ENCODE measurements at places on chromosomes 3 and 15.

DNA sequence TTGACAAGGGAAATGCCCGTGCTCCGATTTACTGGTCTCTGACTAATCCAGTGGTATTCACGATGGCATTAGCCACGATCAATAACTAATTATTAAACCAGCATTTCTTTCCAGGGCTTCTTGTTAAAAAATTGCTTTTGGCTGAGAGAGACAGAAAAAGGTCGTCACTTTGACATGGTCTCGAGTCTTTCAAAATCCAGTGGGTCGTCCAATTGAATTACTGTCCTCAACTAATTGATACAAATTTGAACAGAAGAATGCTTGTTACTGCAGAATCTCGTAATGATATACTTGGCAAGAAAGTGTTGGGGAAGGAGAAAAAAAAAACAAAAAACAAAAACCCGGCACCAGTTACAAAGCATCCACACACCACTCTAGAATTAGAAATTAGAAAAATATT, 318.4 kb downstream of the NR2F2 start:
- no peak for DNase-seq

GRCh38 chr3:127107491-127108375, 85.2 kb upstream of the PRR23E start:
- no peak for DNase-seq

- no peak for DNase-seq
Observed at GRCh38 chr15:23567921-23568320, 2.4 kb downstream of the MKRN3 start.

GRCh38 chr15:55784286-55784685, 41.3 kb upstream of the PRTG start:
- no peak for DNase-seq

- DNase-seq = no peak
Observed at GRCh38 chr3:123100193-123100776, 33.5 kb downstream of the PDIA5 start.

GRCh38 chr15:77457905-77458265, 37.2 kb downstream of the HMG20A start:
- no peak for DNase-seq

GRCh38 chr3:184538666-184539431, 22.7 kb upstream of the EPHB3 start:
- DNase-seq = no peak

- no peak for DNase-seq
Observed at GRCh38 chr15:99402014-99402729, 150.9 kb downstream of the LRRC28 start.

DNA sequence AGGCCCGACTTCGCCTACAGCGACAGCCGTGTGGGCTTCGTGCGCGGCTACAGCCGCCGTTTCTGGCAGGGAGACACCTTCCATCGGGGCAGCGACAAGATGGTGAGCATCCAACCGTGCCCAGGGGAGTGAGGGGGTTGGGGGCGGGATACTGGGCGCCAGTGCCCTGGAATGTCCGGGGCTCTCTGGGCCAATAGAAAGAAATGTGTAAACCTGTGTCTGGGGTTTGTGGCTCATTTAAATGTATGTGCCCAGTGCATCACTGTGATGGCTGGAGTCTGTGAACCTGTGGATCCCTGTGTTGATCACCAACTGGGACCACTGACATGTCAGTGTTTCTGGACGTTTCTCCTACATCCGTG, 423 bp downstream of the CHAC1 start:
- no peak for DNase-seq

GRCh38 chr3:66383998-66384745, 116.7 kb downstream of the LRIG1 start:
- DNase-seq = no peak

DNA sequence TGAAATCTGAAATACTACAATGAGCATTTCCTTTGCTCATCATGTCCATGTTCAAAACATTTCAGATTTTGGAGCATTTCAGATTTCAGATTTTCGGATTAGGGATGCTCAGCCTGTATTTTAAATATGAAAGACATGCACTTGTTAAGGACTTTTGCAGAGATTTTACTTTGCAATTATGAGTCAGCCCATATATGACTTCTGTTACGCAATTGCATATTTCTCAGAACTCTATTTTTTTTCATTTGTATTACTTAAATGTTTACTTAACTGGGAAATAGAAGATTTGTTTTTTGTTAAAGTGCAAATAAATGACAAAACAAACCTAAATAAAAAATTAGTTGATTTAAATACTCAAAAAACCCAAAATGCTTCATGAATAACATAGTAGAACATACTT, 376.2 kb downstream of the ZBTB20 start:
- DNase-seq = no peak

DNA sequence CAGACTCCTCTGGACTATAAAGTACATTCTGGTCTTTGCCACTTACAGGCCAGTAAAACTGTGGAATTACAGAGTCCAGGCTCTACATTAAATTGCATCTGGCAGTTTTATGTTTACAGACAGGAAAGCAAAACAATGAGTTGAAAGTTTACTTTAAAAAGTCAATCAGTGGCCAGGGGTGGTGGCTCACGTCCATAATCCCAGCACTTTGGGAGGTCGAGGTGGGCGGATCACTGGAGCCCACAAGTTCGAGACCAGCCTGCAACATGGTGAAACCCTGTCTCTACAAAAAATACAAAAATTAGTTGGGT, 53.8 kb downstream of the TM4SF4 start:
- DNase-seq = no peak
